ENCODE measurements at places on chromosomes 11 and 22. TPM values are rescaled to one million over a fixed set of nuclear protein-coding genes. Genes with fewer than 3 reads are reported as not detected.

GRCh38 chr22:30906411-30906810, 62.2 kb downstream of the MORC2 start:
- no peak for DNase-seq
- H3K4me3 ChIP-seq: no peak overlapping the region
- H3K4me1 ChIP-seq: no peaks in the 10 kb centered on the region

Gene FIBIN
- total RNA-seq: not detected

GRCh38 chr11:8288166-8288772, 24.6 kb upstream of the LMO1 start:
- H3K36me3 ChIP-seq: no peaks in the 10 kb centered on the region
- H3K27me3 ChIP-seq: peaks cover 7% of the 10 kb centered on the region
- H3K4me1 ChIP-seq: no peaks in the 10 kb centered on the region
- DNase-seq: no peak
- no peak overlapping the region for H3K27ac ChIP-seq
- H3K4me3 ChIP-seq: no peak overlapping the region

- peaks cover 24% of the 10 kb centered on the region for H3K4me1 ChIP-seq
- no peak overlapping the region for H3K27ac ChIP-seq
- peaks cover 21% of the 10 kb centered on the region for H3K27me3 ChIP-seq
- no peak overlapping the region for H3K4me3 ChIP-seq
- DNase-seq: no peak
Measured at GRCh38 chr11:124753205-124753604, 1.1 kb upstream of the VSIG2 start.

GRCh38 chr11:6629892-6630631, 10.8 kb upstream of the TPP1 start:
- no peaks in the 10 kb centered on the region for H3K27me3 ChIP-seq
- H3K4me1 ChIP-seq: peaks cover 18% of the 10 kb centered on the region
- no peak for DNase-seq
- peaks cover 6% of the 10 kb centered on the region for H3K36me3 ChIP-seq
- H3K4me3 ChIP-seq: no peak overlapping the region
- no peak overlapping the region for H3K27ac ChIP-seq
